Nephron progenitor cell (in vitro differentiated cells): ENCODE measurements at places on chromosomes 11 and 22.

DNA sequence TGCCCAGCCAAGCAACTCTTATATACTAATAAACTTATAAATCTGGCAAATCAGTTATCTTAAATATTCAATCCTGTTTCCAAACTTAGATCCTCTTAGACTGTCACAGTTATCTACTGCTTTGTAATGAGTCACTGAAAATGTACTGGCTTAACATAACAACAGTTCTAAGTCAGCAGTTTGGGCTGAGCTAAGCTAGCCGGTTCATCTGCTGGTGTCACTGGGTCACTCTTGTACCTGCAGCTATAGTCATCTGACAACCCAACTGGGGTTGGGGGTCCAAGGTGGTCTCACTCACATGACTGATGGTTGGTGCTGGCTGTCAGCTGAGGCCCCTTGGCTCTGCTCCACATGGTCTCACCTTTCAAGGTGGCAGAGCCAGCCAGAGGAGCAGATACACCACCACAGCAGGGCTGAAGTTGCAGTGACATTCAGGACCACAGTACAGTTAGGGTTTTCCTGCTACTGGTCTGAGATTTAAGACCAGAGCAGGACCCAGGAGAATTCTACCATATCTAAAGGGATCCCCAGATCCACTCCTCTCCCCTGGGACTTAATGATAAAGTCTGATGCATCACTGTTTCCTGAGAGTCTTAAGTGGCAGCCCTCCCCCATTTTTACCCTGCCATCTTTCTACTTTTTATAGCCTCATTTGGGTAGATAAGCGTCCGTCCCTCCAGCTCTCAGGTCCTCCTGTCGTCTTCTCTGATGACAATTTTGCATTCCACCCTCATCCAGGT, 7.9 kb upstream of the MACROD1 start:
- DNase-seq = no peak

DNA sequence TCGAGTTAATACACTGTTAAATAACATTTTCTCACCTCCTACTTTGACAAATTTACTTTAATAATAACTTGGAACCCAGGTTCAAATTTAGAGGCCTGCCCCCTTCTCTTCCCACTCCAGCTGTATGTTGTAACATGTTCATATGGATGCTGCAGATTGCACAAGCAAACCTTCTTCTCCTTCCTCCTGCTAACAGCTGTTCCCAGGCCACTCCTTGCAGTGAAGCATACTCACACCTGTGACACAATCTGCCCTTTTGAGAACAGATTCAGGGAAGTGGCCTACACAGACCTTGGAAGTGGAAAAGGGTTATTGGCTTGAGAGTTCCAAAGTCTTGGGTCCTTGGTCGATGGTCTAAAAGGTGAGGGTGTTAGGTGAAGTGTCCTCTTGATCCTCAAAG, 131.9 kb downstream of the TEAD1 start:
- DNase-seq = no peak

- no peak for DNase-seq
These were observed 114.6 kb upstream of the THY1 start for GRCh38 chr11:119537306-119538253.

GRCh38 chr11:132858223-132858622, 674.1 kb downstream of the OPCML start:
- peak; percentile 43 for DNase-seq

- no peak for DNase-seq
These were observed 61.1 kb downstream of the INSC start for GRCh38 chr11:15175831-15176230.

GRCh38 chr11:125335106-125335505, 161.0 kb downstream of the FEZ1 start:
- no peak for DNase-seq

DNA sequence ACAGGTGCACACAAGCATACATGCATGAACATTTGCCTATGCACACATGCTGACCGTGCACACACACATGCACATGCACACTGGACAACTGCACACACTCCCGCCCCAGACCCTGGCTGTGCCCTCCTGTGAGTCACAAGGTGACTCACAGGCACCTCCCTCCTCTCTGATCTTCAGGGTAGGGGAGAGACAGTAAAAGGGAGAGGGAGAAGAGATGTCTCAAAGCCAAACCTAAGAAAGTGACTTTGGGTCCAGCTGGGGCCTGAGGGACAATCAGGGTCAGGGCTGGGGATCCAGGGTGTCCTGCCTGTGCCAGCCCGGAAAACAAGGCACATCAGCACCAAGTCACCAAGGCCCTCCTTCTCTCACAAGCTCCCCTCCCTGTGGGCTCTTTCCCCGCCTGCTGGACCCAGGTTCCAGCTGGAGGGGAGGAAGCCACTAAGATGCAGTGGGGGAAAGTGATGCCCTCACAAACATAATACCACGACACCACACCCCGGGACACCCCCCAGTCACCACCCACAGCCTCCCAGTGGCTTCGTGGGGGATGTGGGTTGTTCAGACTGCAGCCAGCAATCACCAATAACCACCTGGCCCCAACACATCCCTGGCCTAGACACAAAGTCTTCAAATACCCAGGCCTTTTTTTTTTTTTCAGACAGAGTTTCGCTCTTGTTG, 39.3 kb downstream of the PDGFB start:
- no peak for DNase-seq

- DNase-seq = peak; percentile 1
These were observed 104.6 kb upstream of the FGF3 start for GRCh38 chr11:69923641-69924307.

GRCh38 chr22:20606041-20606783, 98.8 kb downstream of the MED15 start:
- peak; percentile 63 for DNase-seq

DNA sequence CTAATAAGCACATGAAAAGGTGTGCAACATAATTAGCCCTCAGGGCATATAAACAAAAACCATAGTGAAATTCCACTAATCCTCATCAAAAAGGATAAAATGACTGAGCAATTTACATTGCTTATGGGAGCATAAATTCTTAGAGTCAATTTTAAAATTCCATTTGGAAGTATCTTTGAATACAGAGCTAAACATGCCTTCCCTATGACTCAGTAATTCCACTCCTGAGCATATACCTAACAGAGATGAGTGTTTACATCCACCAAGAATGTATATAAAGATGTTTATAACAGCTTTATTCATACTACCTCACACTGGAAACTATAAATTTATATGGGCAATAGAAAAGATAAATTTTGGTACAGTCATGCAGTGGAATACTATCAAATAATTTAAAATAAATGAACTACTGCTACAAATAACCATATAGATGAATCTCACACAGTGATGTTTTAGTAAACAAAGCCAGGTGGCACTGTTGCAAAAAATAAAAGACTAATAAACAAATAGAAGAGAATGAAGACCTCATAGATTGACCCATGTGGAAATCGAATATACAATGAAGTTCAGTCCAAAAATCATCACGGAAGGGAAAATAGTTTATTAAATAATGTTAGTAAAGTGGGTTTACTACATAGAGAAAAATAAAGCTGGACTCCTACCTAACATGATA, 8.2 kb upstream of the OR2D2 start:
- no peak for DNase-seq

GRCh38 chr11:76159983-76160661, 46.2 kb downstream of the WNT11 start:
- DNase-seq = no peak

- DNase-seq = no peak
These were observed 50.8 kb downstream of the FLRT1 start for GRCh38 chr11:64086258-64087123.

DNA sequence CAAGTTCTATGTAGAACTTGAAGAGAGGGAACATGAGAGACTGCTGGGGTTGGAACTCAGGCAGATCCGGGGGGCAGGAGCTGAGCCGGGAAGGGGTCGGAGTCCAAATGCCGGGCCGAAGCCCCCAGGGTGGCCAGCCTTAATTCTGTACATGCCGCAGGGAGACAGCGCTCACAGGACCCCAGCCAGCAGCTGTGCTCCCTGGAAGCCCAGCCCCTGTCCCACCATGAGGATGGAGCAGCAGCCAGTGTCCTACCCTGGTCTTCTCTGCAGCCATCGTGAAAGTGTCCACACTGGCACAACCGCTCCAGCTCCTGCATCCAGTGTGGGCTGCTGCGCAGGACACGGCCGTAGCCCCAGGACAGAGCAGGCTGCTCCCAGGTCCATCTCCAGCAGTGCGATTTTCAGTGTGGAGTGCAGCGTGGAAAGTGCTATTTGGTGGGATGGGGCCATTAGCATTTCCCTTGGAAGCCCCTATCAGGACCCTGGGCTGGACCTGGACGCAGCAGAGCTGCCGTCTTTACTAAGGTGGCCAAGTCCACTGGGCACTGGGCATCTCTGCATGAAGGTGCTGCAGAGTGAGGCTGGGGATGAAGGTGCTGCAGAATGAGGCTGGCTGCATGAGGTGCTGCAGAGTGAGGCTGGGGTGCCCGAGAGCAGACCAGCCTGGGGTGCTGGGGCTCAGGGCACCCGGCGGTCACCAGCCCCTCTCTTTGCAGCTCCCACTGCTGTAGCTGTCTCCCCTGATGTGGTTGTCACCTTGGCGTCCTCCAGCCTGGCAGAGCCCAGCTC, 737.4 kb downstream of the BRD1 start:
- no peak for DNase-seq

GRCh38 chr11:13045734-13046133, 36.6 kb downstream of the RASSF10 start:
- DNase-seq = no peak

GRCh38 chr11:120674542-120674941, 163.0 kb downstream of the GRIK4 start:
- DNase-seq = no peak

DNA sequence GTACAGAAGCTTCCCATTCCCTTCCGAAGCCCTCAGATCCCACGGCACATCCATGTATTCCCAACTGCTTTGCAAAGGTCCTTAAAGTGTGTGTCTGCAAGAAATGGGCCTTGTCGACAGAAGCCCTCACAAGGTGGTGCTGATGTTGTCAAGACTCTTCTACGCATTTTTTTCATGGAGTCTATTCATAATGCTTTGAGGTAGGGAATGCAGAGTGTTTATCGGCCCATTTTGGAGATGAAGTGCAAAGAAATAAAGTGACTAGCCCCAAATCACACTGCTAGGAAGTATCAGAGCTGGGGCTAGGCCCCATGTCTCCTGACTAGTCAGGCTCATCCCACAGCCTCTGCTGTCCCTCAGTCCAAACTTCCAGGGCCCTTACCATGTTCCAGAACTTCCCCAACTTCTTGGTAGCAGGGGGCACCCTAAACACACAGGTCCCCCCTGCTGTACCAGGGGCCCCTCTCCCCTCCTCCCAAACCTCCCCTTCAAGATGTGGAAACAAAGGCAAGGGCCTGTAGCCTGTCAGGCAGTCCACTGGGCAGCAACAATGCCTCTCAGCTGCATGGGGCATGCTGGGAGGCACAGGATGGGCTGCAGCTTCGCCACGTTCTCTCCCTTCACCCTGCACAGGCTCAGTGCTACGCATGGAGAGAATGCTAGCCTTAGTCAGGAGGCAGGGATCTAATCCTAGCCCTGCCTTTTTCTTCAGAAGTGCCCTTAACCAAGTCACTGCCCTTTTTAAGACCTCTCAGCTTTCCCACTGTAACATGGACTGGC, 7.8 kb downstream of the IL18BP start:
- no peak for DNase-seq

- no peak for DNase-seq
These were observed 1.1 kb upstream of the SLC16A8 start for GRCh38 chr22:38085056-38085455.

- no peak for DNase-seq
These were observed 47.9 kb upstream of the RAB1B start for GRCh38 chr11:66220566-66220935.

GRCh38 chr11:42802201-42802899, 509.4 kb upstream of the API5 start:
- DNase-seq = no peak

GRCh38 chr22:31789803-31790202, 36.0 kb downstream of the DEPDC5 start:
- DNase-seq = no peak

GRCh38 chr11:17703951-17704350, 15.4 kb upstream of the MYOD1 start:
- DNase-seq = no peak

DNA sequence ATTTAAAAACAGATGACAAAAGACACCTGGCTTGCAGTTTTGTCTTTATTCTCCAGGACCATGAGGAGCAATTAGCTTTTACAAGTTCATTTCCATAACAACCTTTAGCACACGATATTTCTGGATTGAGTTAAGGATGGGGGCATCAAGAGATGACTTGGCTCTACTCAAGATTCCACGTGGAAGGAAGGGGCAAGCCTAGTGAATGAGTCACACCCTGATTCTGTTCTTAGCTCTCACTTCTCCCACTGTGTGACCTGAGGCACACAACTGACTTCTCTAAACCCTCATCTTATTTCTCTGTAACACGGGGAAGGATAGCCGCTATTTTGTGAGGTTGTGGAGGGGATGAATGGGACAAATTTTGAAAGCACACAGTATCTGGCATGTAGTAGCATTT, 185.5 kb downstream of the KIRREL3 start:
- DNase-seq = no peak

GRCh38 chr22:37439347-37439746, 12.1 kb upstream of the ELFN2 start:
- no peak for DNase-seq

GRCh38 chr11:64241241-64241490, 271 bp downstream of the FKBP2 start:
- DNase-seq = peak; percentile 100

GRCh38 chr11:19060629-19061028, at the start of gene MRGPRX2:
TSS of gene MRGPRX2 (minus strand) at chr11:19060717. CDS start at chr11:19056402, 4,315 bp downstream.
- no peak for DNase-seq

DNA sequence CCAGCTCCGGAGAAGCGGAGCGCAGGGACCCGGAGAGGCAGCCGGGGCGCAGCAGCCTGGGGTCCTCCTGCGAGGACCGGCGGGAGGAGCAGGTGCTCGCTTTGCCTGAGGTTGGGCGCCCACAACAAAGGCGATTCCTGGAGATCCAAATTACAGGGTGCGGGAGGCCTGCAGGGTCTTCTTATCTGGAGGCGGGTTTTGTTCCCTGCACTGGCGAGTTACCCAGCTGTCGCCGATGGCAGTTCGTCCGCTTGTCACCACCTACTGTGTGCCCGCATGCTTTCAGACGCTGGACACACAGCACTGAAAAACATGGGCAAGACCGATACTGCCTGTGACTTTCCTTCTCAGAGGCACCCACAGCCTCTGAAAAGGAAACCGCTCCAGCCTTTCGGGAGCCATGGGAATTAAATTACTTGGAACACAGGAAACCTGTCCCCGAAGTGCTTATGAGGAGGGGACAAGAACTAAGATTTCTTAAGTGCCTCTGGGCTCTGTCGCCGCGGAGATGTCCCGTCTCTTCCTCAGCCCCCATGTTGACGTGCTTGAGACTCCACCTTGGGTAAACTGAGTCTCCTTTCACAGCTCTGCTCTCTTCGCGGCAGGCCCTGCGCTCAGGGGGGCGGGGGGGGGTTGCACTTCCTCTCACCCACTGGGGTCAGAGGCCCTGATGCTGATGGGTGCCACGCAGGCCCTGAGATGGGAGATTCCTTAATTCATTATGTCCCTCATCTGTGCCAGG, 1.3 kb upstream of the ZFTA start:
- DNase-seq = peak; percentile 39
